ENCODE measurements at places on chromosomes 12 and 14.

- DNase-seq, result no peak
Measured at GRCh38 chr12:68557011-68557730, 53.5 kb upstream of the RAP1B start.

DNA sequence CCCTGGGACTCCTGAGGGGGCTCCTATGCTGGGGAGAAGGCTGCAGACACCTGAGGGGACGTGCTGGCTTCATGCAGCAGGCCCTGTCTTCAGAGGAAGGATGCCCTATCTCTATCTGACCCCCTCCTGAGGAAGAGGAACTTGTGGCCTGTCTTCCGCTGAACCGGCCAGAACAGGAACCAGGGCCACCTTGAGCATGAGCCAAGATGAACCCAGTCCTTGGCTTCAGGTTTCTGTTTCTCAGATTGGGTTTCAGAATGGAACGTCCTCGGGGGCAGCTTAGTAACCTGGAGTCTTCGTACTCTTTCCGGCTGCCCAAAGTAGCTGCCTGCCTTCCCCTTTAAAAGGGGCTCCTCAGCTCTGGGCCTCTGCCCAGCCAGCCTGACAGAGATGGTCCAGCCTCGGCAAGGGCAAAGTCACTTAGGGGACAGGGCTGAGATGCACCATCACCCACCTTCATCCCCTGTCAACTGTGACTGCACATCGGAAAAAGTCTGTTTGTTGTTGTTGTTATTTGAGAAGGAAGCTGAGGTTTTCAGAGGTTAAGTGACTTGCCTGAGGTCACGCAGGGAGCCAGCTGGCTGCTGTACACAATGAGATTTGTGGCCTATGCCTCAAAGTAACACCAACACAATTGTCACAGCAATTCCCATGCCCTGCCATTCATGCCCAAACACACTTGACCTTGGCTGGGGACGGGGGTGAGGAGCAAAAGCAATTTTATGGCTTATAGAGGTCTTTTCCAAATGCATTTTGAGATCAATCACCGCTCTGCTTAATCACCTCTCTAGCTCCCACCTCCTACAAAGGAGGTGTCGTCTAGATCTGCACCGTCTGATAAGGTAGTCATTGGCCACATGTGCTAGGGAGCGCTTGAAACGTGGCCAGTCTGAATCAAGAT is 13.4 kb downstream of the ASB2 start:
- DNase-seq, result no peak

DNA sequence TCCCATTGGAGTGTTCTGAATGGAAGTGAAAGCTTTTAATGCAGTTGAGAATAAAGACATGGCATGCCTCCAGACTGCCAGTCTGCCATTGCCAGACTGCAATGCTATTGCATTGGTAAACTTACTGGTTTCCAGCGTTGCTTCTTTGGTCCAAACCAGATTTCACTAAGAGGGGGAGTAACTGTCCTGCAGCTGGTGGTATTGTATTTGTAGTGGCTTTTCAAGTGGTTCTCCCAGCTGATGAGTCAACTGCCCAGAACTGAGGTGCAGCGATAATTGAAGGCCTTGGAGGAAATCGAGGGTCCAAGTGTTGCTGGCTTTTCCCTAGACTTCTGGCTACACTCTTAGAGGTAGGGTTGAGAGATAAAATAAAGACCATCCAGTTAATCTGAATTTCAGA is 31.9 kb downstream of the ERG28 start:
- DNase-seq, result no peak

- no peak for DNase-seq
Measured at GRCh38 chr14:77882636-77883035, 82.7 kb downstream of the ADCK1 start.

DNA sequence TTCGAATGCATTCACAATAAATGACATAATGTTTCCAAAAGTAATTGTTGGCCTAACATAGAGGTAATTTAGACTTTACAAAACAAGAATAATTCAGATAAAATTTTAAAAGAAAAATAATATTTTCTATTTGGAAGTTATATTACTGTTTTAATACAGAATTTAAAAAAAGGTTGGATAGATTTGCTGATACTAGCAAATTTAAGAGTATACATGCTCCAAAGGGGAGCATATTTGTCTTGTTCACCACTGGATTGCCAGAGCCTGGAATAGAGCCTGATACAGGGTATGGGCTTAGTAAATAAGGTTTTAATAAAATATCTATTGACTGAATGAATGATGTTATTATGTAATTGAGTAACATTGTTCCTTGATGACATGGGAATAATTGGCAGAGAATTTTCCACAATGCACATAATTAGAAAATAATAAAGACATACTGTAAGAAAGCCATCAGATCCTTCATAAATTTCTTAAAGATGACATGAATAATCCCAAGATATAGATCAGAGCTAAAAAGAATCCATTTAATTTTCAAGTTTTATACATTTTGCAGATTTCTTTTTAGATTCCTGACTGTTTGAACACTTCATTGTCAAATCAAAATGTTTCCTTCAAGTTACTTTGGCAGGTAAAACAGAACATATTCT is 305.3 kb downstream of the SLC6A15 start:
- no peak for DNase-seq

DNA sequence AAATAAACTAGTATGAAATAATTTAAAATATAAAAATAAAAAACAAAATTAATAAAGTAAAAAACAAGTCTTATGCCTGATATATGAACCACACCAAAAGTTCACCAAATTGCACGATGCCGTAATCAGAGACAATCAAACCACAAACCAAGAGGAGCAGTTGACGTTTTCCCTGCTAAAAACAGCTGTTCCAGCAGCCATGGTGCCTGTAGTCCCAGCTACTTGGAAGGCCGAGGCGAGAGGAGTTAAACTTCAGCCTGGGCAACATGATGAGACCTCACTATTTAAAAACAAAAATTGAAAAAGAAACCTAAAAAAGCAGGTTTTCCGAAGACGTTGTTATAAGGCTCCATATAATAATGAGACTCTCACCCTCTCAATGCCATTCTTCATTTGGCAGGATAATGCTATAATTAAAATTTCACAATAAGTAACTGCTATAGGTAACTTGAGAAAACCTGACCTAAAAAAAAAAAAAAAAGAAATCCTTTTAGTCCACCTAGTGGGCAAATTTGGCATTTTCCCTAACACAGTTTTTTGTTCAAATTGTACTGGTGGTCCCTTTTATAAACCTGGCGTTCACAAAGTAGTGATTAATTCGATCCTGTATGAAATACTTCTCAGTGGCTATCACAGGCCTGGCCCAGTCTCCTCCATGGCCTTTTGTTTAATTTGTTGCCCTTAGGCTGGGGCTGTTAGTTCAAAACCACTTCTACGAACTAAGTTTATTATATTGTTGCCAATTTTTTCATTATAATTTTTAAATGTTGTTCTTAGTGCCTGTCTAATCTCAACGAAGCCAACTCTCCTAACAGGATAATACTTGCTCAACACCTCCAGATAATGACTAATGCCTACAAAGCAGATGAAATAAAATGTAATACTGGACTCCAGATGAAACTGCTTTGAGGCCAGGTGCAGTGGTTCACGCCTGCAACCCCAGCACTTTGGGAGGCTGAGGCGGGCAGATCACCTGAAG is 62.1 kb downstream of the TNFAIP2 start:
- DNase-seq, result peak; percentile 54

DNA sequence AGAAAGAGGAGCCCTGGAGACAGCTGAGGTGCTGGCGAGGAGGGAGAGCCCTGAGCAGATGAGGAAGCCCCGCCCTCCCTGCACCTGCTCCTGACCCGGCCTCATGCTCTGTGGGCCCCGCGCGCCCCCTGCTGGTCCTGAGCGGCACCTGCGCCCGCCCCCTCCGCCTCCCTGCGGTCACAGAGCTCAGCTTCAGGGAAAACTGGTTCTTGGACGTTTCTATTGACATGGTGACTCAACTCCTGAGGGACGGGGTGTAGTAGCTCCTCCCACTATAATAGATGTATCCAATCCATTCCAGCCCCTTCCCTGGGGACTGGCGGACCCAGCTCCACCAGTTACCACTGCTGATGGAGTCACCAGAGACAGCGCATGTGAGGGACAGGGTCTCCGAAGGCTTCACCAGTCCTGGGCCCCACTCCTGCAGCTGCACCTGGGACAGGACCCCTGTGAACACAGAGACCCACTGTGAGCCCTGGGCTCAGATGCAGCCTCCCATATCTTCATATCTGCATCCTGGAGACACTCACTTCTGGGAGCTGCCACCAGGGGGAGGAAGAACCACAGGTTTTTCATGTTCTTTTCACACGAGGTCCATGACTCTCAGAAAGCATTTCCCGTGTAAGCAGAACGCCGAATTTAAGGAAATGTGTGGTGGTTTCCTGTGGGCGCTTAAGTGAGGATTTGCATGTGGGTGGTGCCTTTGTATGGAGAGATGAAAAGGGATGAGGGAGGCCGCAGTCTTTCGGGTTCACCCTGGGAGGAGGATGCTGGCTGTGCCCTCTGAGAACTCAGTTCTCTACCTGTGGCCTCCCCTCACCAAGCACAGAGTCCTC is 1346.4 kb downstream of the TMEM121 start:
- DNase-seq, result peak; percentile 40

DNA sequence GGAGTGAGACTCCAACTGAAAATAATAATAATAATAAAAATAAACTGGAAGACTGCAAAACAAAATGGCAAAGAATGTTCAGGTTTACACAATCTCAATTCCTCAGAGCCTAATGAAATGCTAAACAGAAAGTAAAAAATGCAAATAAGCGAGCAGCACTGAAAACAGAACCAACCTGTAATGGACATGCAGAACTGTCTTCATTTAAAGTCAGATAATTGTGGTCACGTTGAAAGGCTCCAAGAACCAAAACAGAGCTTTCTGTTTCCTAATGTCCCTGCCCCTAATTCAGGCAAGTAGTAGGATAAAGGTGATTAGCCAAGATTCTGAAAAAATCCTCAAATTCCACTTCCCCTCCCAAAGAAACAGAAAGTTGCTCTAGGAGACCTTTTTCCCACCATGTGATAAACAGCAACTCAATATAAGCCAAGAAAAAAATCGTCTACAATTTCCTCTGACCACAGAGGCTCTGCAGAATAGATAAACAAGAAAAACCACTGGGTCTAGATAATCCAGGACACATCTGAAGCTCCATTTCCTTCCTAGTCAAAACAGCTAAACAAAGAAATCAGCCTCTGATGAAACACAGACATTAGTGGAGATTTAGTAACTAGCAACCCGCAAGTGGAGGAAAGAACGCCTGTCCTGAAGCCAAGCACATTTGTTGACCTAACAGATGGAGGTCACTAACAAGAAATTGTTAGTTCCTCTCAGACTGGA is 3.0 kb downstream of the MIS18BP1 start:
- peak; percentile 68 for DNase-seq

DNA sequence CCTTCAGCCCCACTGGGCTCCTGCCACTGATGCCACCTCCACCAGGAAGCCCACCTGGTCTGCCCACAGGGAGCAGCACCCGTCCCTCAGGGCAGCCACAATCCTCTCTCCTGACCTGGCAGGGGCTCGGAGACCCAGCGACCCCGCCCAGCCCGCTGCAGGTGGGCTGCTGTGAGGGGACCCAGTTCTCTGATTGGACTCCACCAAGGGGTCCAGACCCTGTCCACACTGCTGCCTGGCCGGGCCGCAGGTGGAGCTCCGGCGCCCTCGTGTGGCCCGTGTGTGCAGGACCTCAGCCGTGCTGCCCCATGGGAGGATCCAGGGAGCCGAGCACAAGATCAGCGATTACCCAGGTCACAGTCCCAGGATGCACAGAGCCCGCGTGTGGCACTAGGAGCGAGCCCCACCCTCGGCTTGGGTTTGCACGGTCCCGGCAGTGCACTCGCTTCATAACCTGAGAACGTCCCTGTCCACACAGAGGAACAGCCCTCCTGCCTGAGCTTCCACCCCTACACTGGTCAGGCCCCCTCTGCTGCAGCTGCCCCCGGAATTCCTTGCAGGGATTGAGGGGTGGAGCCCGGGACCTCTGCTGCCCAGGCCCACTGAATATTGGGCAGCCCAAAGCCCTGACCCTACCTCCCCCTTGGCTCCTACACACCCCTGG is 35.4 kb upstream of the TMEM179 start:
- DNase-seq, result peak; percentile 51

- DNase-seq, result no peak
Measured at GRCh38 chr12:50338920-50339645, 55.8 kb upstream of the LIMA1 start.

DNA sequence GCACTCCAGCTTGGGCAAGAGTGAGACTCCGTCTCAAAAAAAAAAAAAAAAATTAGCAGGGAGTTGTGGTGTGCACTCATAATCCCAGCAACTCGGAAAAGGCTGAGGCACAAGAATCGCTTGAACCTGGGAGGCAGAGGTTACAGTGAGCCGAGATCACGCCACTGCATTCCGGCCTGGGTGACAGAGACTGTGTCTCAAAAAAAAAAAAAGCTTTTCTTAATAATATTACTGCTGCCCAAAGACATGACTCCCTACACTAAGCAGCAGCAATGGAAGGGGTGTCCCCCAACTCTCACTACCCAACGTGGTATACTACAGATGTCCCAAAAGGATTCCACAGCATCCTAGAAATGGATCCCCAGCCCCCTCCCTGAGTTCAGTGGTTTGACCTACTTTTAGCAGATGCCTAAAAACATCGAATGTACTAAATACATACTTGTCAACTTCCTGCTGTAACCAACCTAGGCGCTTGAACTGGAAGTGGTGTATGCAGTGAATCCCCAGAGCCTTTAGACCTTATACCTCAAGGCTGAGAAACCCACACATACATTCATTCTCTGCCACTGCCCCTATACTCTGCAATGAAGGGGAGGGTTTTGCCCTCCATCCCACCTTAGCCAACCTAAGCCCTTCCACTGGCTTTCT is 8.5 kb upstream of the FKBP11 start:
- no peak for DNase-seq

Data from erythroblast (primary cell).